ENCODE measurements at places on chromosomes 4 and X.

DNA sequence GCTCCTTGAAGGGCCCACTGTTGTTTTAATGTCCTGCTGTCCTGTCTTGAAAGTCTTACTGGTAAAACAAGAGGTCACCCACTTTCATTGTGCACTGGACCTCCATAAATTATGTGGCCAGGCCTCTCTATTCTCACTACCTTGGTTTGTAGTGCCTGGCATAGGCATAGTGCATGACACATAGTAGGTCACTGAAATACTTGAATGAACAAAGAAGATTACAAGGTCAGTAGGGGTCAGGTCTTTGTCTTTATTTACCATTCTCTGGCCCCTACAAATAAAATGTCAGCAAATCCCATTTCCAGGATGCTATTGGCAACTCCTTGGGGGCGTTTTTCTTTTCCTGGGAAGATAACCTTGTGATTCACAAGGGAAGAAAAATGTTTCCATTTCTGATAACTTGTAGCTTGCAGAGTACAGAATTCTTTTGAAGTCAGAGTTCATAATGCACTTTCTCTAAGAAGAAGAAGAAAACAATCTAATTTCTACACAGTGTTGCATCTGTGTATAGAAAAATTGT is 1.4 kb downstream of the PGM2 start:
- no peak for DNase-seq

DNA sequence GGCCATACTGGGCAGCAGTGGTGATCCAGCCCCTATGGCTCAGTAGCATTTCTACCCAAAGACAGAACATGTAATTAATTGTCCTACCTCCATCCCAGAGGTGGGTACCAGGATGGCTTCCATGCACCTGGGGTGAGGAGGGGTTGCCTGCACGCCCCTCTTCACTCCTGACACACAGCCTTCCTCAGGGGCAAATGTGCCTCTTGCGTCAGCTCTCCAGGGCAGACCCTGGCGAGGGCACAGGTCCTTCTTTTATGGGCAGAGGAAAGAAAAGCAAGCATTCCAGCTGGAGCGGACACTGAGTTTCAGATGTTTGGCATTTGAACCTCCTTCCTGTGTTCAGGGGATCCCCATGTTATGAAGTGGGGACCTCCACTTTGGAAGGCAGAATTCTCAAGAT is 95.6 kb downstream of the PHKA2 start:
- no peak for DNase-seq

GRCh38 chr4:112652216-112652615 is 15.3 kb downstream of the LARP7 start:
- DNase-seq, result no peak

DNA sequence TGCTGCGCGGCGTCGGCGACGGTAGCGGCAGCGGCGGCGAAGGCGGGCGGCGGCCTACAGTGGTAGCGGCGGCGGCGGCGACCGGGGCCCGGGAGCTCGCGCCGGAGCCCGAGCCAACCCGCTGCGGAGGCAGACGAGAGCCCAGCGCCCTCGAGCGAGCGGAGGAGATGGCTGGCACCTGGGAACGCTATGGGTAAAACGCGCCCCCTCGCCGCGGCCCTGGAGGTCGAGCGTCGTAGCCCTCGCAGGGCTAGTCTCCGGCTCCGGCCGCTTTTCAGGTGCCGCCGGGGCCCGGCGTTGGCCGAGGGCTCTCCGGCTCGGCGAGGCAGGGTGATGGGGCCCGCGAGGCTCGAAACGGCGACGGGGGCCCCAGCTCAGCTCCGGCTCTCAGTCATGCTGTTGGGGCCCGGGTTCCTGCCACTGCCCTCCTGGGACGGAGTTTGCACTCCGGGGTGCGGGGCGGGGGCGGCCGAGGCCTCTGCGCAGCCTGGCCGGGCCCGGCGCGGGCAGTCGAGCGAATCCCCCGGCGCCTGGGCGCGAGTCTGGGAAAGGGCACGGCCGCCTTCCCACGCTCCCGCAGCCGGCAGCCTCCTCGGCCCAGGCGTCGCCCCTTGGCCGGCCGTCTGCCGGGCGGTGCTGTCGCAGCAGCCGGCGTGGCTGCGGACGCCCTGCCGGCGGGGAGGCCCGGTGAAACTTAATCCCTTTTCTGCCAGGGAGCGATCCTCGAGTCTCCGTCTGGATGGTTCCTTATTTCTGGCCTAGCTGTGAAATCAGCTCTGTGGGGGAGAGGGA is 768 bp downstream of the MID2 start:
- peak; percentile 35 for DNase-seq

DNA sequence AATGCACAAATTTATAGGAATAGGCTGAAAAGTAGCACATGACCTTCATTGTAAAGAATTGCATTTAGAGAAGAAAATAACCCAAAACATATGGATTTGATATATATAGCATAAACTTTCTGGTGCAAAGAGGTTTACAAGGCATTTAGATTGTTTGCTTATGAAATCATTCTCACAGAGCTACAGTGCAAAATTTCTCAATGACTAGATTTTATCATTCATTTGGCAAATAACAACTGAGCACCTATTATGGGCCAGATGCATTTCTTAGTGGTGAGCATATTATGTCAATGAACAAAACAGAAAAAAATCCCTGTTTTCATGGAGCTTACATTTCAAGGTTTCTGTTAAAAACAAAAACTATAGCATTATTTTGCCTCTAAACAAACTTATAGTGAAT is 34.1 kb upstream of the TNIP3 start:
- DNase-seq, result no peak

- no peak for DNase-seq
Measured at GRCh38 chrX:111837197-111837596, 38.8 kb upstream of the TRPC5OS start.

DNA sequence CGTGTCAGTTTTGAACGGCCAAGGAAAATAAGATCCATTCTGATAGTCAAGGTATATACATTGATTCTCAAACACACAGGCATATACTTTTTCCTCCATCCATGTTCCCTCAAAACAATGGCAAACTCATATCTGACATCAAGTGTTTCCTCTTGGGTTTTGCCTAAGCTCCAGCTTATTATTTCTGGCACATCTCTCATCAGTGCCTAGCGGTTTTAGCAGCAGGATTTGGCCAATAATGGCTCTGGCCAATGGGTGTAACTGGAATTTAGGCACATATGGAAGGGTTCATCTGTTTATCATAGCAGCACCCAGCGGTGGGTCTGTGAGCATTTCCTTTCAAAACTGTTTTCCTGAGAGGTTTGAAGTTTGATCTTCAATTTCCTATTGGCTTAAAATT is 161.6 kb upstream of the TLL1 start:
- no peak for DNase-seq

GRCh38 chrX:39484159-39485068 is 613.3 kb downstream of the BCOR start:
- DNase-seq, result no peak

DNA sequence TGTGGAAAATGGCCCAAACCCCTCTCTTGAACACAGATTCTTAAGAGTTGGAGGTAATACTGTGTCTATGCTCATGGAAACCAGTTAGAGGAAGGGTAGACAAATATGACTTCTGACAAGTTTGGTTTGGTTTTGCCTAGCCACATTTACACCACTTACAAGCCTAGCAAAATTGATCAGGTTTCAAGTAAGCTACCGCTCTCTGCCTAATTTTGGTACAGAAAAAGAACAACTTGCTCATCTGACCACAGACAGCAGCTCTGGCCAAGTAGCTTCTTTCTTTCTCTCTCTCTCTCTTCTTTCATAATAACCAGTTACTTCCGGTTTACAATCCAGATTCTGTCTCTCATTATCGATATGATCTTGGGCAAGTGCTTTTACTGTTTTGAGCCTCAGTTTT is 260.0 kb downstream of the GLUD2 start:
- DNase-seq, result no peak

DNA sequence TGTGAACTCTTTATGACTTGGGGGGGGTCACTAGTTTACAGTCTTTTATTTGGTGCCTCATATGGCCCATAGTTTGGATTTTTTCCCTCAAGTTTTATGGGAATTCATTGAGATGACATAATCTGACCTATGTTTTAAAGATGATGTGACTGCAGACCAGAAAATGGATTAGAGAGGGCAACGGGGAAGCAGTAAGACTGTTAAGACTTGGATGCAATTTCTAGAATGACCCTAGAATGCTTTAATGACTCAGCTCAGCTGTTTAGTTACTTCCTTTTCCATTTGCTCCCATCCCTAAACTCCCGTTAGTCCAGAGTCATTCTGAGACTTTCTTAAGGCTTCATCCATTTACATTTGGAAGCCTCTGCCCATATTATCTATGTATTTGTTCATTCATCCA is 59.9 kb upstream of the PDGFRA start:
- DNase-seq, result no peak

DNA sequence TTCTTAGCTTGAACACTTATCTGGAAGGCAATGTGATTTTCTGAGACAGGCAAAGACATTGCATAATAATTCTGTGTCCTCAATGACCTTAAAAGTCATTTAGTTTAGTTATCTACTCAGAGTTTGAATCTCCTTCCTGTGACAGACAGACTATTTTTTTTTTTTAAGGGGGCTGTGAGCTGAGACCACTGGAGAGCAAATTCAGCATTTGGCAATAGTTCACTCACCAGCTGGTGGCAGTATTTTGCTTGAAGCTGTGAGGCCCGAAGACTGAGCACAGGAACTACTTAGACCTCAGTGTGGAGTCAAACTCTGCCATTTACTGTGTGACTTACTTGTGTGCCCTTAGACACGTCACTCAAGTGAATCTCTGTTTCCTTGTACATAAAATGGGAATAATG is 22.9 kb upstream of the CPE start:
- DNase-seq, result no peak
